ENCODE measurements at places on chromosomes 4 and X. TPM values are rescaled to one million over a fixed set of nuclear protein-coding genes. Genes with fewer than 3 reads are reported as not detected.

Gene USP51
- 3.5 TPM for total RNA-seq

DNA sequence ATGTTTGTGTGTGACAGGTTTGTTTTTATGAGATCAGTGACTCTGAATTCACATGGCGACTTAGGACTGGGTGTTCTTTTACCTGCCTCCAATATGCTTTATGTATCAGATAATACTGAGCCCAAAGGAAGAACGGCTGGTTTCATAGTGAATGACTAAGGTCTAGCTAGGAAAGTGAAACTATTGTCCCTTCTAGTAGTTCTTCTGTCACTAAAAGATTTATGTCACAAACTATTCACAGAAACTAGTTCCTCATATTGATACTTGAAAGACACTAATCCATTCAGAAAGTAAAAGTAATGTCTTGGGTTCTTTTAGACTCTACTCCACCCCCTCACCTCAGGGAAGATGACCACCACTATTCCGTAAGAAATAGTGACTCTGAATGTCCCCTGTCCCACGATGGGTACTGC lies 81.7 kb downstream of the EGF start:
- H3K27ac ChIP-seq, result no peak overlapping the region
- no peaks in the 10 kb centered on the region for H3K27me3 ChIP-seq
- H3K36me3 ChIP-seq, result no peaks in the 10 kb centered on the region
- peaks cover 12% of the 10 kb centered on the region for H3K4me1 ChIP-seq
- DNase-seq, result no peak

DNA sequence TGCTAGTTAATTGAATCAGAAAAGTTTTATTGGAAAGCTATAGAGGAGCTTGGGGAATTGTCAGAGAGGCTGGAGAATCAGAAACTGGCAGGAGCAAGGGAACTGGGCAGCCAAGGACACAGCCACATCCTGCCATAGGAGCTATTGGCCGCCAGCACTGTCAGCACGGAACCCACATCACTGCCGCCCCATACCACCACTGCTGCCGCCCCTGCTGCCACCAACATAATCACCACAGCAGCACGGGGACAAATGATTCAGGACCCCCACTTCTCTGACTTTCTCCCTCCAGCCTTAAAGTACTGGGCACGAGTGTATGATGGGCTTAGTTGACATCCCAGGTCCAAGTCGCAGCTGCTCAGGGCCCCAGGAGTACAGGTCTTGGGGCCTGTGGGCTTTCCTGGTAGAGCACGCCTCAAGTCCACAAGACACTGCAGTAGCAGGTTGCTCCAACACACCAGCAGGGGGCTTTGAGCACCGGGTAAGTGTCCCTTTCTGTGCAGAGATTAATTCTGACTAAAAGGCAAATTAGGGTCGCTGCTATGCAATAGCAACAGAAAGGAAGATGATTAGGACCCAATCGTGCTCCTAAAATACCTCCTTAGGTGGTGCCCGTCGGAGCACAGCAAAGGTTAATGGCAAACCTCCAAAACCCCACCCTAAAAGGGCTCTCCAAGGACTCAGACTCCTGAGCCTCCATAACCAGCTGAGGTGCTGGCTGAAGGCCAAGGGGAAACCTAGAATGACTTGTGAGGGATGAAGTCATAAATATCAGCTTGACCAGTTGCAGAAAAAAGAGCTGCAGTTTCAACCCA lies 6.9 kb downstream of the PJA1 start:
- peaks cover 31% of the 10 kb centered on the region for H3K4me1 ChIP-seq
- H3K36me3 ChIP-seq, result peaks cover 18% of the 10 kb centered on the region
- H3K27me3 ChIP-seq, result no peaks in the 10 kb centered on the region
- H3K4me3 ChIP-seq, result no peak overlapping the region
- DNase-seq, result peak; percentile 44
- H3K27ac ChIP-seq, result no peak overlapping the region

- DNase-seq, result no peak
- no peaks in the 10 kb centered on the region for H3K27me3 ChIP-seq
- no peaks in the 10 kb centered on the region for H3K36me3 ChIP-seq
- no peak overlapping the region for H3K27ac ChIP-seq
- H3K4me3 ChIP-seq, result no peak overlapping the region
Measured at GRCh38 chr4:61298178-61298740, 98.1 kb downstream of the ADGRL3 start.

Gene VSIG4
- not detected for total RNA-seq

- H3K36me3 ChIP-seq, result peaks cover 13% of the 10 kb centered on the region
- peaks cover 47% of the 10 kb centered on the region for H3K4me1 ChIP-seq
- no peaks in the 10 kb centered on the region for H3K27me3 ChIP-seq
- no peak overlapping the region for H3K27ac ChIP-seq
- H3K4me3 ChIP-seq, result no peak overlapping the region
- DNase-seq, result no peak
Measured at GRCh38 chr4:78293348-78293747, 236.2 kb downstream of the FRAS1 start.

Gene SASH3
- not detected for total RNA-seq

DNA sequence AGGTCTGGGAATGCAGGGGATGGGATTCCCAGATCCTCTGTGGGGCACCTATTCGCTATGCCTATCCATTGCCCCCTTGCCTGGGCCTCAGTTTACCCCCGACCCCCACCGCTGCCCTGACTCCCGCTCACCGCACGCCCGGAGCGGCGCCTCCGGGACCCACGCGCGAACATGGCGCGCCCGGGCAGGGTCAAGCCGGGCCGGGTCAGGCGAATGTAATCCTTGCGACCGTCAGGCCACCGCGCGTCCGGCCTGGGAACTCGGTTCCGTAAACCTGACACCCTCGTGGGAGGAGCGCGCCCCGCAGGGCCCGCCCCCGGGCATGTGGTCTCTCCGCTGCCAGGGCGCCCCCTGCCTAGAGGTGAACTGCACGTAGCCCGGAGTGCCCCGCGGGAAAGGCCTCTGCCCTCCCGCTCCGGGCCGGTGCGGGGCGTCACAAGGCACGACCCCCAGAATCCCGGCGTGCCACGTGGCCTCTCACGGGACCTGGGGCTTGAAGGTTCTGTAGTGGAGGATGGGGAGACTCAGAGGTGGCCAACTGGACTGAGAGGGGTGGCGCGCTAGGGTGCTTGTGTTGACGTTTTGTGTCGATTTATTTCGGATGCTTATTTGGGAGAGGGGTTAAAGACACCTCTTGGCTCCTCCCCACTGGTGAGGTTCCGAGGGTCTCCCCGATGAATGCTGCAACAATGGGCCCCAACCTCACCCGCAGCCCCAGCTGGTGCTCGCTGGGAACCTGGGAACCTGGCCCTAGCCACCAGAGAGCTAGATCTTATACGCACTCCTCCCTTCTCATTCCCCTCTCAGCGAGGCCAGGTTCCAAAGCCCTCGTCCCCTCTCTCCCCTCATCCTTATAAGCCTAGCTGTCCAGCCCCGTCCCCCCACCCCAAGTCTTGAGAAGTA lies at the start of gene PRICKLE3:
TSS of gene PRICKLE3 (minus strand) at position 249 of the 903 bp plus-strand sequence. CDS start at position 173, 76 bp downstream.
- H3K4me1 ChIP-seq, result peaks cover 7% of the 10 kb centered on the region
- H3K27me3 ChIP-seq, result no peaks in the 10 kb centered on the region
- peak within 1 kb of the TSS; percentile 66 for H3K27ac ChIP-seq
- DNase-seq, result no peak

GRCh38 chr4:83771113-83771705 lies 235.3 kb downstream of the GPAT3 start:
- no peak overlapping the region for H3K27ac ChIP-seq
- no peak for DNase-seq
- H3K36me3 ChIP-seq, result no peaks in the 10 kb centered on the region
- no peak overlapping the region for H3K4me3 ChIP-seq
- H3K27me3 ChIP-seq, result peaks cover 13% of the 10 kb centered on the region

DNA sequence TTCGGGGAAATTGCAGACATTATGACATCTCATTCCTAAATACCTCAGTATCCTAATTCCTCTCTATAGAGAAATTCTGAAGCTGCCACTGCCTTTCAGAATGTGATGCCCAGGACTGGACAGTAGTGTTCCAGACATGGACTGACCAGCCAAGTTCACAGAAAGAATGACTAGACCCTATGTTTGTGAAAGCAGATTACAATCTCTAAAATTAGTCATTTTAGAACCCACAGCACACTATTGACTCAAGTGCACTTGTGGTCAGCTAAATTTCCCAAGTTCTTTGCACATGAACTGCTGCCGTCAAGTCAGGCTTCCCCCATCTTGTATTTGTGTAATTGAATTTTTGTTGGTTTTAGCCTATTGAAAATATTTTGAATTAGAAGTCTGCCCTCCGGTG lies 81.0 kb upstream of the ESX1 start:
- H3K27me3 ChIP-seq, result no peaks in the 10 kb centered on the region
- no peak overlapping the region for H3K27ac ChIP-seq
- no peaks in the 10 kb centered on the region for H3K4me1 ChIP-seq
- H3K4me3 ChIP-seq, result no peak overlapping the region

DNA sequence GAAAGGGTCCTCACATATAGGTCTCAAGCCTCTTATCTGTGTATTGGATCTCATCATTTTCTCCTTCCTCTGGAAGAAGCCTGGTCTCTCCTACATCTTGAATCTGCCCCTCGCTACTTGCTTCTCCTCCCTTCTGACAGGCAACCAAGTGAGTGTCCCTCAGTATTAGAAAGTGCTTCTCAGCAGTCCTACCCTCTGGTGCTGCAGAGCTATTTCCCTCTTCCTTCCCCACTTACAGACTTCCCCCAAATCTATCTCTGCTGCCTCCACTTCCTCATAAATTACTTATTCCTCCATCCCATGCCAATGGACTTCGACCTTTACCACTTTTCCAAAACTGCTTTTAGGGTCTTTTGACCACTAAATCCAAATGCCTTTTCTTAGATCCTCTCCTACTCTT lies 129.1 kb upstream of the NAP1L5 start:
- no peak overlapping the region for H3K4me3 ChIP-seq
- no peak for DNase-seq
- no peaks in the 10 kb centered on the region for H3K27me3 ChIP-seq
- H3K4me1 ChIP-seq, result peaks cover 14% of the 10 kb centered on the region
- no peak overlapping the region for H3K27ac ChIP-seq

DNA sequence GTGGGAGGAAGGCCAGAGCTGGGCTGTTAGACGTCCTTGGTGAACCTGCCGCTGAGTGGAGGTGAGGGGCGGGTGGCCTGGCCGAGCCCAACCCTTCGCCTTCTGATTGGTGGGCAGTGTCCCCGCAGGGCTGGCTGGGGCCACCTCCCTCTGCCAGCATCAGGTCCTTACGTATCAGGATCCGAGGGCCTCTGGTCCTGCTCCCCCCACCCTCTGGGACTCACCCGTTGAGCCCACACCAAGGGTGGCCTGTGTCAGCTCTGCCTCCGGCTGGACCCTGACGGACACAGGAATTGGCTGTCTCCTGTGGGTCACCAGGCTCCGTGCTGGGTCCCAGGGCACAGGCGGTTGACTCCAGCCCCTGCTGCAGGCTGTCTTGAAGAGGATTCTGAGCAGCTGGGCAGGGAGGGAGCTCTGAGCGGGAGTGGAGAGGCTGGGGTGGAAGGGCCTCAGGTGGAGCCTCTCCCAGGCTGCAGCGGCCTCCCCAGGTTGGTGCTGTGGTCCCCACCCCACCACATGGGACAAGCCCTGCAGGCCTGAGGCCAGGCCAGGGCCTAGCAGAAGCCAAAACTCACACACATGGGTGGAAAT lies 58.4 kb upstream of the NKX1-1 start:
- H3K4me1 ChIP-seq, result peaks cover 16% of the 10 kb centered on the region
- peaks cover 21% of the 10 kb centered on the region for H3K27me3 ChIP-seq
- no peaks in the 10 kb centered on the region for H3K36me3 ChIP-seq
- no peak overlapping the region for H3K4me3 ChIP-seq

GRCh38 chr4:48162162-48162561 lies 28.1 kb upstream of the TXK start:
- H3K27ac ChIP-seq, result no peak overlapping the region
- no peaks in the 10 kb centered on the region for H3K4me1 ChIP-seq
- H3K4me3 ChIP-seq, result no peak overlapping the region
- no peak for DNase-seq
- H3K27me3 ChIP-seq, result no peaks in the 10 kb centered on the region
- H3K36me3 ChIP-seq, result peaks cover 7% of the 10 kb centered on the region

DNA sequence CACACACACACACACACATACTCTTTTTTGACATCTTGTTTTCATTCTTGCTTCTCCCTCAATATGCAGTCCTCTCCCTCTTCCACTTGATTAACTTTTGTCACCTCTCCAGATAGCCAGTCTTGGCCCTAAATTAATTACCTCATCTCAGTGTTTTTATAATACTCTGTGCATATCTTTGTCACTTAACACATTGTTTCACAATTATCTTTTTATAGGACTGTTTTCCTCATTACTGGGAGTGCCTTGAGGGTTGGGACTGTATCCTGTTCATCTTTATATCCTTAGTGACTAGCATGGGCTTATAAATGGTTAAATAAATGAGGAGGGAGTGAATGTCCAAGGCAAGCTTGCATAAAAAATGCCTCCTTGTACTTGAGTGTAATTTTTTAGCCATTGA lies 33.1 kb downstream of the SYNPO2 start:
- no peak for DNase-seq
- H3K4me3 ChIP-seq, result no peak overlapping the region
- H3K36me3 ChIP-seq, result no peaks in the 10 kb centered on the region
- no peak overlapping the region for H3K27ac ChIP-seq
- H3K4me1 ChIP-seq, result peaks cover 11% of the 10 kb centered on the region

Gene C1GALT1C1
- total RNA-seq, result 30.1 TPM

Gene FHL1
- 4.4 TPM for total RNA-seq

GRCh38 chr4:646460-646859 lies 21.1 kb downstream of the PDE6B start:
- no peaks in the 10 kb centered on the region for H3K36me3 ChIP-seq
- peaks cover 6% of the 10 kb centered on the region for H3K4me1 ChIP-seq
- no peak for DNase-seq
- peaks cover 3% of the 10 kb centered on the region for H3K27me3 ChIP-seq
- no peak overlapping the region for H3K27ac ChIP-seq

GRCh38 chr4:15413623-15414019 lies 14.2 kb upstream of the C1QTNF7 start:
- no peak overlapping the region for H3K27ac ChIP-seq
- H3K27me3 ChIP-seq, result no peaks in the 10 kb centered on the region
- H3K4me1 ChIP-seq, result peaks cover 12% of the 10 kb centered on the region
- no peak overlapping the region for H3K4me3 ChIP-seq
- DNase-seq, result no peak
